GF-D8 (cell line): ENCODE measurements at places on chromosomes 6 and 20.

DNA sequence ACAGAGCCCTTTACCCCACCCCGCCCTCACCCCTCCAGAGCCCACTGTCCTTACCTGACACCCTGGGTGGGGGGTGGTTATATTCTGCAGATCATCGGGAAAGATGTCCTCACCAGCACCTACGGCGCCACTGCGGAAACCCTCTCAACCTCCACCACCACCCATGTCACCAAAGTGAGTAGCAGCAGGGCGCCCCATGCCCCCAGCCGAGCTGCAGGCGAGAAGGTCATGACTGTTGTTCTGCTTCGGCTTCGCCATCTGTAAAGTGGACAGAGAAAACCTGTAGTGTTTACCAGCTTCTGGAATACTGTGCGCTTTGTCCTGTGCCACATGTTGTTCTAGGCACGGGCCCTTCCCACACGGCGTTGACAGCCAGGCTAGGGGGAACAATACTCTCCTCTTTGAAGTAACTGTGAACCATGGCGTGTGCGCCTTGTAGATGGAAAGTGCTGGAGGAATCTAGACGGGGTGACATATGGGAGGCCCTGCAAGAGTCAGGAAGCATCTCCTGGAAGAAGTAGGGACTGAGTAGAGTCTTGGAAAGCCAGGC is 16.5 kb upstream of the AAR2 start:
- no peak for DNase-seq

GRCh38 chr6:154914288-154914687 is 80.8 kb upstream of the TIAM2 start:
- DNase-seq = no peak

DNA sequence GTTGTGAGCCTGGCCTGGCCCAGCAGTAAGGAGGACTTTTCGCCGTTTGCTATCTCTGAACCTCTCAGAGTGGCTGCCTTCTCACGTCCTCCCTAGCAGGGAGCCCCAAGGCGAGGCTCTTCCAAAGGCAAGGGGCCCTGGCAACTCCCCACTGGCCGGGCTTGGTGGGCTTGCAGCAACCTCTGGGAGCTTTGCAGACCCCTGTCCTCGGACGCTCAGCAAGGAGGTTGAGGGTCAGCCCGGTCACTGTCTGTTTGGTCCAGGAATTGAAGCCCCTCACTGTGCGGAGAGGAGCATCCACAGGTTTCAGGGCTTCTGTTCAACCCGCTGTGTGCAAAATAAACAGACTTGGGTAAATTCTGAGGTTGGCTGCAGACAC is 28.2 kb upstream of the TBXT start:
- DNase-seq = no peak

DNA sequence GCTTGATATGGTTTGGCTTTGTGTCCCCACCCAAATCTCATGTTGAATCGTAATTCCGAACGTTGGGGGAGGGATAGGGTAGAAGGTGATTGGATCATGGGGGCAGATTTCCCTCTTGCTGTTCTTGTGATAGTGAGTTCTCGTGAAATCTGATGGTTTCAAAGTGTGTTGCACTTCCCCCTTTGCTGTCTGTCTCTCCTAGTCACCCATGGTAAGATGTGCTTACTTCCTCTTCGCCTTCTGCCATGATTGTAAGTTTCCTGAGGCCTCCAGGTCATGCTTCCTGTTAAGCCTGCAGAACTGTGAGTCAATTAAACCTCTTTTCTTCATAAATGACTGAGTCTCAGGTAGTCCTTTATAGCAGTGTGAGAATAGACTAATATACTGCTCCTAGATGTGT is 19.9 kb downstream of the PFDN4 start:
- no peak for DNase-seq

DNA sequence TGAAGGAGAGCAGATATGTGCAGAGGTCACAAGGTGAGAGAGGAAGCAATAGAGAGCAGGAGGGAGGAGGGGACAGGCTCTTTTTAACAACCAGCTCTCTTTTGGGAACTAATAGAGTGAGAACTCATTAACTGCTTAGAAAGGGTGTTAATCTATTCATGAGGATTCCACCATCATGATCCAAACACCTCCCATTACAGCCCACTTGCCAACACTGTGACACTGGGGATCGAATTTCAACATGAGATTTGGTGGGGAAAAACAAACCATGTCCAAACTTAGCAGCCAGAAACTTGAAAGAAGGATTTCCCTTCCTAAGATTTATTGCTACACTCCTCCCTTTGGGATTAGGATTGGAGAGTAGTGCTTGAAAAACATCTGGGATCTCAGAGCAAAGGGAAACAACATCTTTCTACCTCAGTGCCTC is 135.5 kb upstream of the PLCB4 start:
- no peak for DNase-seq

GRCh38 chr20:8711501-8711900 is 357.4 kb upstream of the PLCB4 start:
- DNase-seq = no peak

DNA sequence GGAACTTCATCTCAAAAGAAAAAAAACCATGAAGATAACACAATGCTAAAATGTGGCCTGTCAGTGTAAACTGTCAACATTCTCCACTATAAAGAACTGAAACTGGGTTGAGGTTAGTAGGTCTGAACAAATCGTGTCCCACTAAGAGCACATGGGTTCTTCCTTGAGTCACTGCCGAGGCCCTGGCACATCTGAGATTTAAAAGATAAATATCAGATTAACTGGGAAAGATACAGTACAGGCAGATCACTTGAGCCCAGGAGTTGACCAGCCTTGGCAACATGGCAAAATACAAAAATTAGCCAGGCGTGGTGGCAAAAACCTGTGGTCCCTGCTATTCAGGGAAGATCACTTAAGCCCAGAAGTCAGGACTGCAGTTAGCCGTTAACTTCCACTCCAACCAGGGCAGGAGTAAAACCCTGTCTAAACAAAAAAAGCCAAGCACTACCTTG is 5.6 kb downstream of the EEF1A1 start:
- no peak for DNase-seq

DNA sequence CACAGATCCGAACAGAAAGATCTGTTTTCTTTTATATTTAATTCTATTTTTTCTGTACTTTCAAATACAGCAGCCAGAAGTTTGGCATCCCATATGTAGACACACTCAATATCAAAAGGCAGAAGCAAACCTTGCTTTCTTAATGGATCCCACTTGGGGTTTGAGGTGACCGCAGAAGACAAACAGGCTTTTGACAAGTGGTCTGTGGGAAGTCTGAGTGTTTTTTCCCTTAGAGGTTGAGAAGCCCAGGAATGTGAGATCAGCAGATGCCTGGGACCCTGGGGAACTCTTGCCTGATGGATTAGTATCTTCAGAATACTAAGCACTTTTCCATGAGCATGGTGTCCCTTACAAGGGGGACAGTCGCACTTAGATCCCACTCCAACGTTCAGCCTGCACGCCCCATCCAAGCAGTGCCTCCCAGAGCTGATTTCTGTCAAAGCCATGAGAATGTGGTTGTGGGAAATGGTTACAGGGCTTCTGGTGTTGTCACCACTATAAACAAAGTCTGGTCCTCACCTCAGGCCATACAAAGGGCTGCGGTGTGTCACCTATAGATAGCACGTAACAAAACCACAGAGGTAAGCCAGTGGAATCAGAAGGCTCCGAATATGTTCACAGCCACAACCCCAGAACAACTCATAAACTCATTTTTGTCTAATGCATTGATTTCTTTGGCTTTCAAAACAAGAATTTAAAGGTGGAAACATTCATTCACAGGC is 12.7 kb downstream of the IL17F start:
- DNase-seq = no peak

- DNase-seq = no peak
Measured at GRCh38 chr20:24070679-24071078, 82.1 kb upstream of the GGTLC1 start.

GRCh38 chr20:3165473-3166337 is 6.0 kb upstream of the FASTKD5 start:
- peak; percentile 18 for DNase-seq

DNA sequence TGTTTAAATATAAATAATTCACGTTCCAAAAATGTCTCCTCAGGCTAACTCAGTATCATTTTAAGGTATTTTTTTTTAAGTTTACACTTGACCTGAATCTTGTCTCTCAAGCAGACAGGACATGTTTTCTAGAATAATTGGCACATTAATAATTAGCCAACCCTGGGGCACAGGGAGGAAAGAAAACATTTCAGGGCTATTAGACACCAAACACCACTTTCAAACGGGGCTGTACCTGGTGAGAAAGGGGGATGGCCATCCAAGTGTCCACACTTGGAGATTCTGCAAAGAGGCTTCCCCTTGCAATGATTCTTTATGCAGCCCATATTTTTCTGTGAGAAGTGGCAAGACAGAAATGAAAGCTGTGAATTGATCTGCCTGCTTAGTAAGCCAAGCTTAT is 560.8 kb downstream of the CD109 start:
- no peak for DNase-seq

DNA sequence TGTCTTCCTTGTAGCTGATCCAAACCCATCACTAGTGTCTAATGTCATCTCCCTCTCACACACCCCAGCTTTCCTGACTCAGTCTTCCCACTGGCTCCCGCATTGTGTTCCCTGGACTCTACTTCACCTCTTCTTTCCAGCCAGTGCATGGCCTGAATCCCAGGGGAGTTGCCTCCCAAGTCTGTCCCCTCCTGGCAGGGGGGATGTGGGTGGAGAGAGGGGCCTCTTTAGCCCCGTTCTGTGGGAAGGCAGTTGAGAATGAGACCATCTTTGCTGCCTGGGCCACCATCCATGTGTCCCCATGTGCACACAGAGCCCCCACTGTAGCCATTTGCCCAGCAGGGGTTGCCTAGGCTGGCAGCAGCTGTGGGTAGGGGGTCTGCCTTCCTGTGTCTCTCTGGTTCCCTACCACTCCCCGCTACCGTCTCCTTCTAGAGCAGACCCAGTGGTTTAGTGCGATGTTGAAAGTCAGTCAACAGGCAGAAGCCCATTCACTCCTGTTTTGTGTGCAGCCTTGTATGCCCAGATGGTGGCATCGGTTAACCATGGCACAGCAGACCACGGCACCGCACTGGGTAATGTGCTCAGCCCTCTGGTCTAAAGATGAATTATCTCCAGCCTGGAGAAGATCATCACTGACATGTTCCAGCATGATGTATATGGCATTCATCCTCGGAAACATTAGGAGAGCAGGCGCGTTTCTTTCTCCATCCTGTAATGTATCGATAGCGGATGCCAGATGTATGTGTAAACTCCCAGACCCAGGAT is 178.8 kb upstream of the SNX9 start:
- peak; percentile 21 for DNase-seq

- DNase-seq = no peak
Measured at GRCh38 chr20:50911030-50911429, 20.2 kb downstream of the ADNP start.

DNA sequence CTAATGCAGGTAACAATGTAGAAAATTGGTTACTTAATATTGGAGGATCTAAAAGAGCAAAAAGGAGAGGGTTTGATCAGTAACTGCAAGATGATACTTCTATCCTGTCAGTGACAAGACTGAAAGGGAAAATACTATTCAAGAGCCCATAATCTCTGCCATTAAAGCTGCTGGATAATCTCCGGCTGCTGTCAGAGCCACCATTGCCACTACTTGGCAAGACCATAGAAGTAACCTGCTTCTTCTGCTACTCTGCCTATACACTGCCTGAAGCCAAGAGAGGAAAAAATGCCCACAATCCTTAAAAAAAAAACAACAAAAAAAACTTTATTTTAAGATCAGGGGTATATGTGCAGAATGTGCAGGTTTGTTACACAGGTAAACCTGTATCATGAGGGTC is 386.5 kb upstream of the ID4 start:
- DNase-seq = no peak

DNA sequence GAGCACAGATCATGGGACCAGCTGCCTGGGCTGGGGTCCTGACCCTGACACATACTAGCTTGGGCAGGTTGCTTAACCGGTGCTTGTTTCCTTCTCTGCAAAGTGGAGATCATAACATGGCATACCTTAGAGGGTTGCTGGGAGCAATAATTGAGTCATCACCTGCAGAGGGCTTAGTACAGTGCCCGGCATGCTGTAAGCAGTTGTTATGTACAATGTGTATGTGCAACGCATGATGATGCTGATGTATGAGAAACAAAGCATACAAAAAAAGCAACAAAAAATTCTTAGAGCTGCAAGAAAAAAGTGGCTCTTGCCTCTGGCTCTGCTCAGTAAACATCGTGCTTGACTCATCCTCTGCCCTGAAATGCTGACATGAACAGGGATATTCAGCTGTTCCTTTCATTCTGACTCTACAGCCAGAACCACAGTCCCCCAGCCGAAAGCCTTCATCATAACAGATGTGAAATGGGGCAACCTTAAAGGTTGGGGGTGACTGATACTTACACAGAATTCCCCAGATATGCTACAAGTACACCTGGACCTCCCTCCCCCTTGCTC is 91.7 kb downstream of the CLIC5 start:
- no peak for DNase-seq

DNA sequence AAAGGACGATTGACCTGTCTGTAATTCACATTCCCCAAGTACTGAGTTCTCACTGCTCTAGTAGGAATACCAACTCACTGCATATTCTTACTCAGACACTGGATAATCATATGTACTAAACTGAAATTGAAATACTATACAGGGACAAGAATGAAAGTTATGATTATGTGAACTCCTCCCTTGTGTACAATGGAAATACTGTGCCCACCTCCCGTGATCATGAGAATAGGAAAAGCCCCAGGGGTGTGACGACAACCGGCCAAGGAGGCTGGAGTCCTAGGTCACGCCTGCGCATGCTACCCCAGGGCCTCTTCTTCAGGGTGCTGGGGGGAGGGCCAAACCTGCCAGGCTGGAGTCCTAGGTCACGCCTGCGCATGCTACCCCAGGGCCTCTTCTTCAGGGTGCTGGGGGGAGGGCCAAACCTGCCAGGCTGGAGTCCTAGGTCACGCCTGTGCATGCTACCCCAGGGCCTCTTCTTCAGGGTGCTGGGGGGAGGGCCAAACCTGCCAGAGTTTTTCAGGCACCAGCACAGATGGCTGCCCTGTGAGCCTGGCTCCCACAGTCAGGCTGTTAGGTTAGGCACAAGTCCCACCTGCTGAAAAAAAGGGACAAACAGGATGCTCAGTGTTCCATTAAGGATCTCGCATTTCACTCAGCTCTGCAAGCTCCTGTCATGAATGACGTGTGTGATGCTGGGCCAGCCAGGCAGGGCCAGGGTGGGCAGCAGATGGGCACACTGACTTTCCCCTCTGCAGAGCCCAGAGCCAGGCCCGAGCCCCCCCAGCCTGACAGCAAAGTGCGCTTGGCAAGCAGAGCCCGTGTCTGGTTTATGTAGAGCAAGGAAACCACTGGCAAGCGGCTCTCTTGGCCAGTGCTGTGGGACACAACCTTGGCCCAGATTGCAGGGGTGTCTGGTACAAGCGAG is 107.7 kb downstream of the FOXF2 start:
- DNase-seq = no peak

- DNase-seq = no peak
Measured at GRCh38 chr6:37352384-37352783, 1.4 kb upstream of the RNF8 start.

GRCh38 chr6:32883789-32884188 is 29.8 kb downstream of the PSMB9 start:
- DNase-seq = peak; percentile 36

GRCh38 chr6:82143041-82143481 is 104.5 kb downstream of the IBTK start:
- no peak for DNase-seq

GRCh38 chr6:37258405-37259105 is 611 bp upstream of the TMEM217 start:
- no peak for DNase-seq

- no peak for DNase-seq
Measured at GRCh38 chr20:14984305-14984704, 646.9 kb upstream of the FLRT3 start.
